ENCODE measurements at places on chromosomes 16 and 17.

DNA sequence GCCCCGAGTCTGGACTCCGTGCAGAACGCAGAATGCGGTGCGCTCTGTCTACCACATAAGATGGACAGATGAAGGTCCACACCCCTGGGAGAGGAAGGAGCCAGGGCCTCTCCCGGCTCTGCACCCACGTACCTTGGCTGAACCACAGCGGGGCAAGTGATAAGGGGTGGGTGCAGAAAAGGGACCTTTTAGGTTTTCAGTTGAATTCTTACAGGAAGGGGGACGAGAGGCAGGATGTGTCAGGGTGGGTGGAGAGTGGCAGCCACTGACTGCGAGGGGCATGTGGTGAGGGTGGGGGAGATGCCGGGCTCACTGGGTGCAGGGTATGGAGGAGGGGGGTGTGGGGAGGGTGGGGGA, 372 bp downstream of the CD300A start:
- DNase-seq = no peak

DNA sequence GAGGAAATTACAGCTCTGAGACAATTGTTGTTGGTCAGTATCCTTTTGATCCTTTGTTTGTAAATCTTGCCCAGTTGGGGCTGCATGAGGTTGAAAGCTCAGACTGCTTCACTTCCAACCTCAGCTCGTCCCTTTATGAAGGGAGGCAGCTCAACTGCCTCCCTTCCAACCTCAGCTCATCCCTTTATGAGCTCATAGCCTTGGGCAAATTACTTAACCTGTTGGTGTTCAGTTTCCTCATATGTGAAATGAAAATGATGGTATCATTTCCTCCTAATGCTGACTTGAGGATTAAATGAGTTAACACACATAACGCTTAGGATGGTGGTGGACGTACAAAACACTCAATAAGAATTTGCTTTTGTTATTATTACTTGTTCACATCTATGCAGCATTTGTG, 265.1 kb downstream of the CDH13 start:
- DNase-seq = no peak

DNA sequence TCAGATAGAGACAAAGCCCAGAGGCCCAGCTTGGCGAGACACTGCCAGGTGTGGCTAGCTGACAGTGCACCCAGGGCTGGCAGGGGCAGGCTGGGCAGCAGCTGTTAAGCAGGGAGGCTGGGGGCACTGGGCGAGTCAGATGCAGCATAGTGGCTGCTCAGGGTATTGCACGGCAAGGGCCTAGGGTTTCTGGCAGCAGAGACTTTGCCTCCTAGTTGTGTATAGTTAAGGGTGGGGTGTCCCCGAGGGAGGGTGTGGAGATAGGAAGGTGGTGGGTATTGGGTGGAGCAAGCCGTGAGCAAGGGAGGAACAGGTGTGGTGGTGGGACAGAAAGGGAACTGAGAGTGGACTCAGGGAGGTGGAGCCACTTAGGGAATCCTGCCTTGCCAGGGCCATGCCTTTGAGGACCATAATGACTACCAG, 66.0 kb downstream of the SMPD3 start:
- peak; percentile 25 for DNase-seq

GRCh38 chr16:83455716-83456115, 352.1 kb upstream of the HSBP1 start:
- no peak for DNase-seq

DNA sequence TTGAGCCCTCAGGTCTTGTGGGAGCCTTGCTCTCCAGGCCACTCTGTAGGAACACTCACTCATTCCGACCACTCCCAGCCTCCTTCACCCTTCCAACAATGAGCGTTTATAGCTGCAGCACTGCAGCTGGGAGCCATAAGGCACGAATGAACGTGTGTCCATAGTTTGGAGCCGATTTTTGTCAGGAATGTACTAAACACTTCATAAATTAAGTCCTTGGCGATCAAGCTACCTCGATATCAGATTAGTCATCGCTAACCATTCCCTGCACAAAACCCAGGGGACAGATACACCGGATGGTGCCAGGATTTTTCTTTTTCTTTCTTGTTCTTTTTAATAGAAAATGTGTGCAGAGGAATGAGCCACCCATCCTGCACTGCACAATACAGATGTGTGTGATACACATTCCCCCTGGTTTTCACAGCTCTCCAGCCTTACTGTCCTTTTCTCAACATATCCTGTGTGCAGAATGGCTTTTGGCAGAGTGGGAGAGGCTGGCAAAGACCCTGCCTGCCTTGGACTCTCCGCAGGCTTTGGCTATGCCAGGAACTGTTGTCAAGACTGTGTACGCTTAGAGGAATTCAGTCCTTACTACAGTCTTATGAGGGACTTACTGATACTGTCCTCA, 68.4 kb upstream of the ELAC2 start:
- DNase-seq = no peak

- DNase-seq = no peak
These were observed 146.9 kb upstream of the NOL11 start for GRCh38 chr17:67570797-67571196.

DNA sequence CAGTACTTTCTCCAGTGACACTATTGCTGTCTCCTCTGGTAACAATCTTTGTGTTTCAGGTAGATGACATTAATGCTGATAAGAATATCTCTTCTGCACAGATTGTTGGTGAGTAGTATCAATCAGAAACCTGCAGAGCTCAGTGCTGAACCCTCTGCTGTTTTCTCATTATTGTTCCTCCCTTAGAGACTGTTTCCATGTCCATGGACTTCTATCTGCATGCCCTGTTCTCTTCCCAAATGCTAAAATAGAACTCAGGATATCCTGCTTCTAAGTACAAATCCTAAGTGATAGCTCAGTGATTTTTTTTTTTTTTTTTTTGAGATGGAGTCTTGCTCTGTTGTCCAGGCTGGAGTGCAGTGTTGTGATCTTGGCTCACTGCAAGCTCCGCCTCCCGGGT, 29.4 kb downstream of the IST1 start:
- no peak for DNase-seq

DNA sequence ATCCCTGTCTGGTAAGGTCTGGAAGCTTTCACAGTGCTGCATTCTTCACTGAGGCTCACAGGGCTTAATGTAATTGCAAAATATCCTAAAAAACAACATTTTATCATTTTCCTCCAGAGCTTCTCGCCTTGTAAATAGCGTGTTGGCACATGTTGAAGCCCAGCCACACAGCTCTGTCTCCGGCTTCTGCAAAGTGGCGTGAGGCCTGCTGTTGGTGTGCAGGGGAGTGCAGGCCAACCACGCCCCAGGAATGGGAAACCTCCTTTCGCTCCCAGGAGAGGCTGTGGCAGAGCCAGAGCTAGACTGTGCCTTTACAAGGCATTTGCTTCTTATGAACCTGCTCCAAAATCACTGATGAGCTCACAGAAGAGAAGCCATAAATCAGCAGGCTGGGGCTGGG, 248.2 kb upstream of the MAF start:
- no peak for DNase-seq

DNA sequence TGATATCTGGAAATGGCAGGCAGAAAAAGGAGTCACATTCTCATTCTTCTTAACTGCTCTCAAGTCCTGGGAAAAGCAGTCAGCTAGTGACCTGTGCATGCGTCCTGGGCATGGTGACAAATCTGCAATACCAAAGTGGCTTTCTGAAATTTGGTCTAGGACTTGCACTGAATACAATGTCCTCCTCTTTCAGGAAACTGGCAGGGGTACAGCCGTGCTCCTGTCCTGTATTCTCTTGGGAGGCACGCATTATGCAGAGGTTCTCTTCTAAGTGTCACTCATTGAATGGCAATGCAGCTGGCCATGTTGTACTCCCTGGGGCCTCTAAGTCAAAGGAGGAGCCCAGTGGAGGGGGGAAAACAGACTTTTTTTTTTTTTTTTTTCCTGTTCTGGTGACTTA, 10.6 kb downstream of the PHF12 start:
- no peak for DNase-seq

DNA sequence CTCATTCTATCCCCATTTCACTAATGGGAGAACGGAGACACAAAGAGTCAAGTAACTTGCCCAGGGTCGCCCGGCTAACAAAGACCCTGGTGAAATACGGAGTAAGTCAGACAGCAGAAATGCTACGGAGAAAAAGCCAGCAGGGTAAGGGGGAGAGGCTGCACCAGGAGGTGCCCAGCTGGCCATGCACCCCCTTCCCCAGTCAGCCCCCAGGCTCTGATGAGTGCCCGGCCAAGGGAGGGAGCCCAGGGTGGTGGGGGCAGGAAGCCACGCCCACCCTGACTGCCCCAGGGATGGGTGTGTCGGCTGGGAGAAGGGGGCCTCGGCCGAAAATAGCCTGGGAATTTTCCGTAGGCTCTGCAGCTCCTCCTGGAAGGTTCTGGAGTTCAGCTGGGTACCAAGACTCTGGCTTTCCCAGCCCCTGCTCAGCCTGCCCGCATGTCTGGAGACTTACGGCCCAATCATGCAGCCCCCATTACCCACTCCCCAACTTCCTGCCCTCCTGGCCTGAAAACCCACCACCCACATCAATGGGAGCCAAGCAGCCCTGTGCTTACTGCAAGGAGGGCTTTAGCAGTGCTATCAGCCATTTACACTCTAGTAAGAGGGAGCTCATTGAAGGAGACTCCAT, 4.2 kb downstream of the CARHSP1 start:
- DNase-seq = no peak

DNA sequence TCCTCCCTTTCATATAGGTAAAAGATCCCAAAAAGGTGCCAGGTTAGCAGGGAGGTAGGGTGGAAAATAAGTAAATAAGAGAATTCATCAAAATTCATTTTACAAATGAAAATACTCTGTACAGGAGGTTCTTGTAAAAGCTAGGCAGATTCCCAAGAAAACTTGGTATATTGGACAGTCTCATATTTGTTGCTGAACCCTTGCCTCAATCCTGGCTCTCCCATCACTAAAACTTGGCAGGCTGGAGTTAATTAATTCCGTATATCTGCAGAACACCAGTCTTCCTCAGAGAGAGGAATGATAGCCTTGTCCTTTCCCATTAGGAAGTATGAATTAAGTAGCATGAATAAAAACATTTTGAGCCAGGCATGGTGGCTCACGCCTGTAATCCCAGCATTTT, 66.2 kb upstream of the MTMR4 start:
- no peak for DNase-seq

GRCh38 chr17:57940231-57940630, 15.0 kb downstream of the CUEDC1 start:
- DNase-seq = no peak

DNA sequence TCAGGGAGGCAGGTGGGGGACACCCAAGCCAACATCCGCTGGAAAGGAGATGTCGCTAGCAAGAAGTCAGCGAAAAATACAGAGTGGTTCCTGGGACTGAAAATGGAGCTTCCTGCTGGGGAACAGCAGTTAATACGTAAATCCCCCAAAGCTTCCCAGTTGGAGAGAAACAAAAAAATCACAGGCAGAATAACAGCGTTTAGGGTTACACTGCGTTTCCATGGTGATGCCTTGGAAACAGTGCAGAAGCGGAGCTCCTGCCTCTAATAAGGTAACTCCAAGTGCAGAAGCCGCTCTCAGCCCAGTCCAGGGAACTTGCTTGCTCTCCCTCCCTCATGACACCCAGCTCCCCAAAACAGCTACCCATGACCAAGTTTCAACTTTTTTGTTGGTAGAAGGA, 73.4 kb downstream of the PLD6 start:
- no peak for DNase-seq

DNA sequence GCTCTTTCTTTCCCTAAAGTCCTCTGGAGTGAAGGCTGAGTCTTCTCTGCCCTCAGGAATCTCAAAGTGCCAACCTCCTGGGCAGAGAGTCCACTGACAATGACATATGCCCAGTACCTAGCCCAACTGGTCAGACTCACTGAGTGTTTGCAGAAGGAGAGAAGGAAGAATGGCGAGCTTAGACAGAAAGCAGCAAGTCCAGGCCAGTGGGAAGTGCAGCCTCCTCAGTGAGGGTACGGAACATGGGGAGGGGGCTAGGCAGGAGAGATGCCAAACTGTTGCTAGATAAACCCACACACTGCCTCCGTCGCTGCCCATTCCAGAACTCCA, 678 bp downstream of the EXOC7 start:
- no peak for DNase-seq

- peak; percentile 56 for DNase-seq
These were observed 27.1 kb upstream of the IL21R start for GRCh38 chr16:27374804-27375425.

DNA sequence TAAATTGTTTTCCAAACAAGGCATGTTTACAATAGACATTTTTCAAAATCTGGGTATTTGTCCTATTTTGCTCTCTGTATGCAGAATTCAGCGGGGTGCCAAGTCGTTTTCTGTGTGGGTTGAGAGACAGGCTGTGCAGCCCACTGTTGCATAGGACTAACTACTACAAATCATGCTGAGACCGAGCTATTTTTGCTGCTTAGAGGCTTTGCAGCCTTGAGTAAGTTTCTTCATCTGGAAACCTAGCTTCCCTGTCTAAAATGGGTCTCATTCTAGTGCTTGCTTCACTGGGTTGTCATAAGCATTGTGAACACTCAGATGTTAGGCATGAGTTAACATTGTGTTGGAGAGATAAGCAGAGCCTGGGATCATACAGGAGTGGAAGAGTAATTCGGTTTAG, 1.3 kb downstream of the PRPSAP2 start:
- no peak for DNase-seq

GRCh38 chr16:68000450-68000849, 1.2 kb upstream of the DPEP2 start:
- DNase-seq = no peak

- peak; percentile 52 for DNase-seq
These were observed 124.1 kb upstream of the TNRC6C start for GRCh38 chr17:77834170-77835115.

DNA sequence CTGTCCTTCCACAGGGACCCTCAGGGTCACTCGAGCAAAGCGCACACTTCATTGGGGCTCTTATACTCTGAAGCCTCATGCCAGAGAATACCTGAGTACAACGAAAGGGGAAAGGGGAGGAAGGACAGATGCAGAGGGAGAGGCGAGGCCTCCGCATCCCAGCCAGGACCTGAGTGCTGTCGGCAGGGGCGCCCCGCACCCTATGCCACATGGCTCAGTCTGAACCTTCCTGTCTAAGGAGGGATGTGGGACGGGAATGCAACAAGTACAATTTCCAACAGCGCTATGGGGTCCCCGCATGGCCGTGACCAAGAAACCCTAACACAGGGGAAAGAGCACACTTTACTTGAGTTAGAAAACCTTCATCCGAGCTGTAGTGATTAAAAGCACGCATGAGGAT, 39.8 kb upstream of the FAAP100 start:
- no peak for DNase-seq

DNA sequence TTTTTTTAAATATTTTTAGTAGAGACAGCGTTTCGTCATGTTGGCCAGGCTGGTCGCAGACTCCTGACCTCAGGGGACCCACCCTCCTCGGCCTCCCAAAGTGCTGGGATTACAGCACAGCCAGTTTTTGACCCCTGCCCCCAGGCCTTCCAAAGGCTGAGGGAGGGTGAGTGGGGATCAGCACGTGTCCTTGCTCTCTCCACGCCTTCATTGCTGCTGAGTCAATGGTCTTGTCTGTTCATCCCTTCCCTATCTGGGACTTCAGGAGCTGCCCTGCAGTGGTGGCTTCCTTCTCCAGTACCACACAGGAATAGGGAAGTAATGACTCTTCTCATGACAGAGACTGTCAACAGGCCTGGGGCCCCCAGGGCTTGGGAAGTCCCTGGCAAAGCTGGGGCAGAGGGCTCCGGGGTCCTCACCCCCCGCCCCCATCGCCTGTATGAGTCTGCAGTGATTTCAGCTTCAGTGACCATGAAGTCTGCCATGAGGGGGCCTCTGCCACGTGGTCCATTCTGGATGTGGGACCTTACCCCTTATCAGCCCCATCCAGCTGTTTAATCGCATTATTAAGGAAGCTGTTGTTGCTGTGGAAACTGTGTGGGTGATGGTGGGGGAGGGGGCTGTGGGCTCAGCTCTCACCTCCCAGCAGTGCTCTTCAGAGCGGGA, 6.1 kb downstream of the ABCC3 start:
- DNase-seq = peak; percentile 52

GRCh38 chr16:13552062-13552959, 367.6 kb upstream of the ERCC4 start:
- DNase-seq = no peak
